ENCODE measurements at places on chromosomes 5 and 9.
A peak's percentile ranks its signal among the peaks of the same experiment; 100 is the strongest.

- peak; percentile 78 for DNase-seq
Observed at GRCh38 chr9:34185778-34186551, 7.1 kb downstream of the UBAP1 start.

GRCh38 chr9:104958751-104959150, 30.8 kb upstream of the ABCA1 start:
- no peak for DNase-seq

DNA sequence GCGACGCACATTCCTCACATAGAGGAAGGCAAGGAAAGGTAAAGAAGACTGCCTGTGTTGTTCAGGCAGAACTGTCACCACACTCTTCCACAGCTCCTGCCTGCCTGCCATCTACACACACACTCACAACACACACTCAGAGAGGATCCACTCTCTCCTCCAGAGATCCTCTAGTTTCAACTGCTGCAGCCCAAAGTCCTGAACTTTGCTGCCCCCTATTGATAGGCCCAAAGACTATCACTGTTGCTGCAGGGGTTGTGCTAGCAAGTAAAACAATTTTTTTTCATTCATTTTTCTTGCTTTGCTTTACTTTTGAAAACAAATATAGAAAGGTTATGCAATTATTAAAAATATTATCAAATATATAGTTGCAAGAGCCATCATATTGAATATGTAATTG, 5.9 kb upstream of the CFAP90 start:
- DNase-seq: no peak

DNA sequence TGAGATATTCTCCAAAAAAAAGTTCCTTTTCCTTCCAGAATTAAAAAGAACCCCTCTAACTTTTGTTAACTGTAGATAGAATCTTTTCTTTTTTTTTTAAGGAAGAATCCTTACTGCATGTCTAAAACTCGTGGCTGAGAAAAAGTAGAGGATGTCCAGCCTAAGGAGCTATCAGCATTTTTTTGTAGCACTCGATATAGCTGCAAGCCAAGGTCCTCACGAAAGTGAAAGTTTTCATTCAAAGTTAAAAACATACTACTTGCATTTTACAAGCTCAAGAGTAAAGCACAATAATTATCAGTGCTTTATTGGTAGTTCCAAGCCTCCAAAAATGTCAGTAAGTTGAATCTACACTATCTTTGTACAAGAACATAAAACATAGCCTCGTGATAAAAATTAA, 28.7 kb upstream of the ZSWIM6 start:
- no peak for DNase-seq

GRCh38 chr5:112656451-112656850, 81.2 kb upstream of the APC start:
- no peak for DNase-seq

GRCh38 chr5:79699763-79700400, 10.2 kb downstream of the CMYA5 start:
- peak; percentile 17 for DNase-seq

GRCh38 chr9:2991292-2991691, 147.4 kb upstream of the PUM3 start:
- DNase-seq: no peak

GRCh38 chr9:135282808-135283207, 195.3 kb downstream of the OLFM1 start:
- DNase-seq: no peak

- DNase-seq: no peak
Observed at GRCh38 chr9:136407911-136408310, 2.5 kb downstream of the ENTR1 start.

DNA sequence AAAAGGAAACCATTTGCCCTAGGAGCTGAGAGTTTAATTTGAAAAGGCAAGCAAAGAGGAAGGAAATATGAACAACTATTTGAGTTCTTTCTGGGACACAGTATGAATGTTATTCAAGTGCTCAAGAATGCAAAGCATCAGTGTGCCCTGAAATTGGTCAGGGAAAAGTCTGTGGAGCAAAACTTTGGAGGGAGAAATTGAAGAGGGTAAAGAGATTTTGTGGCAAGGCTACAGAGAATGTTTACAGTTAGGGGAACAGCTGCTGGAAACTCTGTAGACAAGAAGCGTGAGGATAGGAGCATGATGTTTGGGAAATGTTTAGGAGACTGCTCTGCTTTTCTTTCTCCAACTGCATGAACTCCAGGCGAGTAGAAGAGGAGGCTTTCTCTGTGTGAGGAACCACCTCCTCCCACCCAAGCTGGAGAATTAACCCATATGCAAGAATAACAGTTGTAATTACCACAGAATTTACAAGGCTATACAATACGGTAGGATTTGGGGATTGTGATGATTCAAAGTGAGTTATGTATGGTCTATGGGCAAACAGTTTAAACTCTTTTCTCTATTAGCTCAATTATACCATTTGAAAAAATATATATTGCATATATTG, 75.4 kb upstream of the IL7R start:
- no peak for DNase-seq

GRCh38 chr5:106584268-106584667, 1086.5 kb downstream of the EFNA5 start:
- DNase-seq: no peak

DNA sequence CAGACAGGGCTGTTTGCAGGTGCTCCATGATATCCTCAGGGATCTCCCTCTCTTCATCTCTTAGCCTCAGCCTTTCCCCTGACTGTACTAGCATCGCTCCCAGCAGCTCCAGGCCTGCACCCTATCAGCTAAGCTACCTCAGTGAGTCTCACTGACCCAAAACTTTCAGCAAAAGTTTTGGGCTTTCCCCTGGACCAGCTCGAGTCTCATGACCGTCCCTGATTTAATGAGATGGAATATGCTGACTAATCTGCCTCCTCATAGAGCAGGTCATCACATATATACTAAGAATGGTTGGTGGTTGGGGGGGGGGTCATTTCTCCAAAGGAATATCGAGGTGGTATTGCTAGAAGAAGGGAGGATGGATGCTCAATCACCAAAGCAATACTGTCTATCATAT, 151.5 kb downstream of the NR3C1 start:
- DNase-seq: no peak

DNA sequence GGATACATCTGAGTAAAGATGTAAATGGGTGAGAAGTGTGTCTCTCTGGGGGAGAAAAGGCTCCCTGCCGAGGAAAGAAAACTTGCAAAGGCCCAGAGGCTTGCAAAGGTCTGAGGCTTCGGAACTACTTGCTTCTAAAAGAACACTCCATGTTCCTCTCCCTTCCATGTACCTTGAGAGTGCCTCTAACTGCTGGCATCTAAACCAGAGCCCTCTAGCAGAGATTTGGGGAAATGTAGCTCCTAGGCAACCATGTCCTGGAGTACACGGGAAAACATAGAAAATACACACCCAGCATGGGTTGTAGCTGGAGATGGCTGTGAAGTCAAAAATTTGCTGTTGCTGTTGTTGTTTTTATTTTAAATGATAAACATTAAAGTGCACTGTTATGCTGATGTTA, 151.6 kb downstream of the SYK start:
- no peak for DNase-seq

GRCh38 chr5:14348142-14348541, 205.0 kb downstream of the TRIO start:
- no peak for DNase-seq

DNA sequence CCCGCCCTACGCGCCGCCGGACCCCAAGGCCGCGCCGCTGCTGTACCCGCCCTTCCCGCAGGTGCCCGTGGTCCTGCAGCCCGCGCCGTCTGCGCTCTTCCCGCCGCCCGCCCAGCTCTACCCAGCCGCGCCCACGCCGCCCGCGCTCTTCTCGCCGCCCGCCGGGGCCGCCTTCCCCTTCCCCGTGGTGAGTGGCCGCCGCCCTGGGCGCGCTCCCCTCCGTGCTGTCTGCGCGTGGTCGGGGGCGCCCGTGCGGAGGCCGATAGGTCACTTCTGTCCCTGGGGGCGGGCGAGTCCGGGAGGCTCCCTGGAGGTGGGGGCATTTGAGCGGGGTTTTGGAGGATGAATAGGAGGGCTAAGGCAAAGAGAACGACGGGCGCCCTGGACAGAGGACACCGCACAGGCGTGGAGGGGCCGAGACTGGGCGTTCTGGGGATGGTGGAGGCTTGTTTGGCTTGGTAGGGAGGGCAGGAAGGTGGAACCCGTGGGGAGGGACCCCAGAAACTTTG, 9.6 kb downstream of the PRRT1B start:
- no peak for DNase-seq

GRCh38 chr9:26863074-26863473, 29.5 kb downstream of the CAAP1 start:
- no peak for DNase-seq

GRCh38 chr5:36070687-36071571, 4.2 kb upstream of the UGT3A2 start:
- DNase-seq: no peak

- DNase-seq: peak; percentile 83
Observed at GRCh38 chr5:58191443-58191842, 268.4 kb downstream of the PLK2 start.

DNA sequence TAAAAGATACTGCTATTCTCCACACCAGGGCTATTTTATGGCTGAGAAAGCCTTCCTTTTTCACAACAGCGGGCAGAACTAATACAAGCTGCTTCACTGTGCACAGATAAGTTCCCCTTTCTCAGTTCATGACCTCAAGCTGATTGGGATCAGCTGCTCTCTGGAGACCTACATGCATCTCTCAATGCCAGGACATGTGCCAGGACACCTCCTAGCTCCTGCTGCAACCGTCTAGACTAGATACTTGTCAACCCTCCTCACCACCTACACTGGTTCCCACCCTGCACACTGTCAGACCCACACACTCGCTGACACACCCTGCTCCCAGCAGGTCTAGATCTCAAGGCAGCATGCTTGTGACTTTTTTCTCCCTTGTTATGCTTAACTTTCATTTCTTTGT, 39.8 kb downstream of the STARD4 start:
- no peak for DNase-seq
